ENCODE measurements at places on chromosomes 5 and 9.

GRCh38 chr5:31106691-31107090, 86.8 kb upstream of the CDH6 start:
- DNase-seq, result no peak

- no peak for DNase-seq
Observed at GRCh38 chr9:94002316-94003140, 47.4 kb upstream of the BARX1 start.

GRCh38 chr5:67353500-67354450, 157.2 kb upstream of the CD180 start:
- no peak for DNase-seq

DNA sequence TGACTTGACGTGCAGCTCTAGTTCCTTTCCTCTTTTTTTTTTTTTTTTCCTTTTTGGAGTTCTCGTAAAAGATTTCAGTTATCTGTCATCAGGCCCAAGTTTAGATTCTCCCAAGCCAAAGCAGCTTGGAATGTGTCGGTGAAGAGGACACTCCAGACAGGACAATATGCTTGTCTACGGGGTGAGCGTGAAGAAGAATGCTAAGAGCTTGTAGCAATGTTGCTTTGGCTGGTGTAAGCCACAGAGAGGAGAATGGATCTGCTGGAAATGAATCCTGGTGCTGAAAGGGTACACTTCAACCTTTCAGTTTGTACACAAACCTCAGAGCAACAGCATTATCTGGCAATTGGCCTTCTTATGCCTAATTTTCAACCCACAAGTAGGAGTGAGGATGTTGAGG, 92.4 kb downstream of the ISL1 start:
- no peak for DNase-seq

- no peak for DNase-seq
Observed at GRCh38 chr9:124708633-124709291, 62.3 kb downstream of the NR6A1 start.

DNA sequence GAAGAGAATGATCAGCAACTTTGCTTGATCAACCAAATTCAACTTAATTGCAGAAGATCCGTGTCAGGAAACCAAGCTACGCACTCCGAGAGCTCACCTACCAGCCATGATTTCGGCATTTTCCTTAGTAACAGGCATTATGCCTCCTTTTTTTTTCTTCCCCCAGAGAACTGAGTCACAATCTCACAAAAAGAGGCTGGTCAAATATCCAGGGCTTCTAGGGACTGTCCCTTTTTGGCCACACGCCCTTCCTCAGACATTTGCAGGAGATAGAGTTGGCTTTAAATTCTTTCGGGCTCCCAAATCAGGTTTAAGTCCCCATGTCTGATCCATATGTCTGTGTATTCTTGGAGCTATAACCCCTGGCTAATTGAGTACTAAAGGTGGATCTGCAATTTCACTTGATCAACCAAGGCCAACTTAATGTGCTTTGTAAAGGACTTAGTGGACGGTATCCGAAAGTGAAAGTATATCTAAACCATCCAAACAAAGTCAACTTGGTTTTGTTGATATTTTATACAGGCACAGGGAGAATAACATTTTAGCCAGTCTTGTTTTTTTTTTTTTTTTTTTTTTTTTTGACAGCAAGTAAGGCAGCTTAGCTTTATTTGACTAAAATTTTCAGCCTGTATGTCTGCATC, 100.8 kb upstream of the TBCA start:
- DNase-seq, result no peak

DNA sequence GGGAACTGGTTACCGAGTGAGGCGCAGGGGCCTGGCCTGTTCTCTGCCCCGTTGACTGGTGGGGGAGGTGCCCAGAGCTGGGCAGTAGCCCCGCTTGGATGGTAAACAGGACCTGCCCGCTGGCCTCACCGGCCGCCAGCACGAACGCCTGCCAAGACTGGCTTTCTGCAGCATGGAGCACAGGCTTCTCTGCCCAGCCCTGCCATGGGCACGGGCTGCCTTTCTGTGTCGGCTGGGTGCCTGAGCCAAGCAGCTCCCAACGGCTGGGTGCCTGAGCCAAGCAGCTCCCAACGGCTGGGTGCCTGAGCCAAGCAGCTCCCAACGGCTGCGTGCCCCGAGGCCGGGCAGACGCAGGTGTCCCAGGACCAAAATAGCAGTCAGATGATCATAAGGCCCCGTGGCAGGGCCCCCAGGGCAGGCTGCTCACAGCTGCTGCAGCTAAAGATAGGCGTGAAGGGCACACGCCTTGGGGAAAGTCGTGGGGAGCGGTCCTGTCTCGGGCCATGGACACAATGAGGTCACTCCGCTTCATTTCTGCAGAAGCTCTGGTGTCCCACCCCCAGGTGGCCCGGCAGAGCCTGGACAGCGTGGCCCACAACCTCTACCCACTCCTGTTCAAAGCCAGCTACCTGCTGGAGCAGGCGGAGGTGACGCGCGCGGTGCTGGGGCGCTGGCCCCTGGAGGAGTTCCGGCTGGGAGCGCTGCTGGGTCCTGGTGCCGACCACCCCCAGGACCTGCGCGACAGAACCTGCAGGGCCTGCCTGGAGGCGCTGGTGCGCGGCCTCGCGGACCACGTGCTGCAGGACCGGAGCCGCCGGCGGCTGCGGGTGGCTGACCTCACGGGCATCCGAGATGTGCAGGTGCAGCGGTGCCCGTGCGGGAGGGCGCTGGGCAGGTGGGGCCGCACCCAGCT, at the start of gene LRRC14B:
TSS of gene LRRC14B (plus strand) at position 460 of the 913 bp plus-strand sequence. CDS start at position 504, 44 bp downstream.
- DNase-seq, result no peak

GRCh38 chr5:134439210-134439654, 27.6 kb upstream of the CDKN2AIPNL start:
- DNase-seq, result no peak

Measured in GM12892 (cell line).